Effector CD4-positive, alpha-beta T cell (primary cell): ENCODE measurements at places on chromosomes 3 and 15.

- no peak for DNase-seq
Measured at GRCh38 chr15:64583519-64583918, 123.1 kb downstream of the ZNF609 start.

DNA sequence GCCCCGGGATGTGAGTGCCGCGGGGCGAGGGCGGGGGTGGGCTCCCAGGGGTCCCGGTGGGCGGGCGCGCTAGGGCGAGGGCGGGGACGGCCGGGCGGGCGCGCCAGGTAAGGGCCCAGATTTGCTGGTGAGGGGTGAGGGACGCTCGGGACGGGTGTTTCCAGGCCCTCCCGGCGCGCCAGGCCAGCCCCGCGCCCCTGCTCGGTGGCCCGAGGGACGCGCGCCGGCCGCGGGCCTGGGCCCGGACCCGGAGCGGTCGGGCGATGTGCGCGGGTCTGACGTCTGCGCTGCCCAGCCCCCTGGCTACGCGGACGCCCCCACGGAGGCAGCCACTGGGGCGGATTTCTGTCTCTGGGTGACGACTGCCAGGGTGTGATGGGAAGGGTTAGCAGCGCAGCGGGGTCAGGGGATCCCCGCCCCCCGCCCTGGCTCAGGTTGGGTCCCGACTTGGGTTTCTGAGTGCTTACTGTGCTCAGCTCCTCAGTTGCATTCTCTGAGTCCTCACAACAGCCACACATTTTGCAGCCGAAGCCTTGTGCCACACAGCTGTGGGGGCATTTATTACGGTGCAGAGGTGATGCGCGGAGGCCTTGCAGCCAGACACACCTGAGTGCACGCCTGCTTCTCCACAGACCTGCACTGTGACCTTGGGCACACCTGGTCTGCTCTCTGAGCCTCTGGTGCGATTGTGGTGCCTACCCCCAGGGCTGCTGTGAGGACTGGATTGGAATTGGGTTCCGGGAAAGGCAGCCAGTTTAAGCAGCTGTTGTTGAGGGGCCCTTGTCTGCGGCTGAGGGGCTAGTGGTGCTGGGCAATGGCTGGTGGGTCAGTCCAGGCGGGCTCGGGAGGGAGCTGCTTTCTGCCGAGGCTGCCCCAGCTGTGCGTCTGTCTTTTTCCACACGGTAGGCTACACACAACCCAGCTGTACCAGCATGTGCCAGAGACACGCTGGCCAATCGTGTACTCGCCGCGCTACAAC, 523 bp downstream of the HDAC11 start:
- DNase-seq = peak; percentile 46

GRCh38 chr15:58228718-58229117, 90.5 kb downstream of the AQP9 start:
- DNase-seq = no peak

- no peak for DNase-seq
Measured at GRCh38 chr3:127987309-127987995, 64.8 kb upstream of the SEC61A1 start.

GRCh38 chr3:149475451-149476060, 1.1 kb downstream of the TM4SF4 start:
- DNase-seq = no peak

DNA sequence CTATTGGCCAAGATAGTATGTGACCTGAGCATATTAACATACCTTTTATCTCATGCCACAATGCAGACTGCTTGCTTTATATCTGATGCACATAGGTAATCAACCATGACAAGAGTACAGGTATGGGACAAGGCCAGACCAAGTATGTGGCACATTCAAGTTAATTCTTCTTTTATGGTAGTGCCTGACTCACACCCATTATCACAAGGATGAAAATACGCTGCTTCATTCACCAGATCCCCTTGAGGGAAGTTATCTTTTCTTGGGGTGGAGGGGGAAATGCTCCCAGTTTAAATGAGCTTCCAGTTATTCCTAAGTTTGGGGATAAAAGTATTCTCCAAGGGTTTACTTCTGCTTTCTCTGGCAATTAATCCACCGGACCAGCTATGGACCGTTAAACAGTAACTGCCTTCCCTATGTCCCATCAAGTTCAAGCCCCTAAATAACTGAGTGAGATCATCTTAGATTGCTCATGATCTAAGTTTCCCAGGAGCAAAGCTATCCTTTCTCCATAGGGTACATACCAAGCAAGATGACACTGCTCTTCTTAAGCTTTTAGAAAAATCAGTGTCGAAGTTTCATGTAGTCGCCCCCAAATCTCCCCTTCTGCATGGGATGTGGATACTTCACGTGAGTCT, 1.9 kb downstream of the COL8A1 start:
- no peak for DNase-seq

DNA sequence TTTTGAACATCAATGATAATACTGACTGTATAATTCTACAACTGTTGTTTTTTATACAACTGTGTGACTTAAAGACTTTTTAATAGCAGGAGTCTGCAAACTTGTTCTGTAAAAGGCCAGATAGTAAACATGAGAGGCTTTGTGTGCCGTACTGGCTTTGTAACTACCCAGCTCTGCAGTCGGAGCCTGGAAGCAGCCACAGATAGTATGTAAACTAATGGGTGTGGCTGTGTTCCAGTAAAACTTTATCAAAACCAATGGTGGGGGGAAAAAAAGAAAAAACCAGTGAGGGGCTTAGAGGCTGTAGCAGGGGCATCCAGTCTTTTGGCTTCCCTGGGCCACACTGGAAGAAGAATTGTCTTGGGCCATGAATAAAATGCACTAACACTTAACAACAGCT, 11.9 kb downstream of the ASB7 start:
- DNase-seq = no peak

GRCh38 chr15:40248006-40248783, 9.3 kb downstream of the PAK6 start:
- DNase-seq = no peak

DNA sequence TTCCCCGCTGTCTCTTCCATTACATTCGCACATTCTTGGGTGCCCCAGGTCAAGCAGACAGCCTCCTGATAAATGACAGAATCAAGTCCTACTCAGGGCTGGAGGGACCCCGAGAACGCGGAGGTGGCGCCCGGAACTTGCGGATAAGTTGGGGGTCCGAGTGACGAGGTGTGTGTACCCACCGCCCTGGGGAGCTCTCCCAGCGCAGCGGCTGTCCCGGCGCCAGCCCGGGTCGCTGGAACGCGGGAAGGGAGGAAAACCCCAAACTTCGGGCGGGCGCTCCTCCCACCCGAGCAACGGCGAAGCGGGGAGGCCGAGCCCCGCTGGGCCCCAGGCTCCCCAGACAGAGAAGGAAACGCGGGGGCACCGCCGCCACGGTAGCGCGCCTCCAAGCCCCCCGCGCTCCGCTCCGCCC, 550 bp downstream of the CLN6 start:
- DNase-seq = no peak

DNA sequence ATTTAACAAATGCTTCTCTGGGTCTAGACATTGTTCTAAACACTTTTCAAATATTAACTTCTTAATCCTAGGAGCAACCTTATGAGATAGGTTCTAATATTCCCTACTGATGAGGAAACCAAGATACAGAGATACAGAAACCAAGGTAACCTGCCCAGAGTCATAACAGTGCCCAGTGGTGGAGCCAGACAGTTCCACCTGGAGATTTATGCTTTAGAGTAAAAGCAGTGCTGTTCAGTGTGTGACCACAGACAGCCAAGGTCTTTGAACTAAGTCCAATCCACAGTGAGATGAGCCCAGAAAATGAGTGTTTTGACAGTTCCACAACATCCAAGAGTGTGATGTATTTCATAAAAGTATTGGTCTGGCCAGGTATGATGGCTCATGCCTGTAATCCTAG, 105.2 kb upstream of the UMPS start:
- no peak for DNase-seq

DNA sequence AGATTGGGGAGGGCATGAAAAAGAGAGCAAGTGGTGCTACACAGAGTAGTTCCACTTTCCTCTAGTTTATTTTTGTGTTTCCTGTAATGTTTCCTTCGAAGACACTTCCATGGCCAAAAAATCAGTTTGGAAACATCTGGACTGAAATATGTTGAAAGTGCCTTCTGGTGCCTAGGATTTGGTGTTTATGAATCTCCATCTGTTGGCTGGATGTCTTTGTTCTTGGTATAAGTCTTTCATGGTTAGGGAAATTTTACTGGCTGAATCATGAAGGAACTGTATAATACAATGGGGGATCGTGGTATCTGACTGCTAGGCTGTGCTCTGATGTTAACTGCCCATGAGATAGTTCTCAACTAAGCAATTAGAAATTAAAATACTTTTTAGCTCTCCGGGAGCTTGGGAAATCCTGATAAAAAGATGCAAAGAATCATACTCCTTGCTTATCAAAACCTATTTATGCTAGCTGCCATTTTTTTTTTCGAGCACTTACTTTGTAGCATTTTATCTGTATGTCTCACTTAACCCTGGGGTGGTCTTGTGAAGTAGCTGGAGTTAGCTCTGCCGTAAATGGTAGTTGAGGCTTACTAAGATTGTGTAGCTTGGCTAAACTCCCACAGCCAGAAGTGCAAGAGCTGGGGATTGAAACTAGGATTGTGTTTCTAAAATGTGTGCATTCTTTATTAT, 21.9 kb downstream of the AKAP13 start:
- no peak for DNase-seq

DNA sequence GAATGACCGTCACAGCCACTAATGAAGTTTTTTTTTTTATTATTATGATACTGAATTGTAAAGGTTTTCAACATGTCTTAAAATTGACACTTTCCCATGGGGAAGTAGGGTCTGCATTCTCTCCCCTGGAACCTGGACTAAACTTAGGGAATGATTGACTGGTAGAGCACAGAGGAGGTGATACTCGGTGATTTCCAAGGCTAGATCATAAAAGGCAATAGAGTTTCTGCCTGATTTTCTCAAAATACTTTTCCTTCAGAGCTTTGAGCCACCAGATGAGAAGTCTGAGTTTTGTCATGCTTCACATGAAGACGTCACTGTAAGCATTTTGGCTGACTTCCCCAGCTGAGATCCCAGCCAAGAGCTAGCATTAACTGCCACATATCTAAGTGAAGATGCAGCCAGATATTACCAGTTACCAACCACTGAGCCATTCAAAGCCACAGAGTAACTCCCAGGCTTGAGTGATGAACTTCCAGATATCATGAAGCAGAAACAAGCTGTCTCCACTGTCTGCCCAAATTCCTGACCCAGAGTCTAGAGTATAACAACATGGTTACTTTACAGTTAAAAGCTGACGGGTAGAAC, 105.8 kb downstream of the LSAMP start:
- DNase-seq = no peak

DNA sequence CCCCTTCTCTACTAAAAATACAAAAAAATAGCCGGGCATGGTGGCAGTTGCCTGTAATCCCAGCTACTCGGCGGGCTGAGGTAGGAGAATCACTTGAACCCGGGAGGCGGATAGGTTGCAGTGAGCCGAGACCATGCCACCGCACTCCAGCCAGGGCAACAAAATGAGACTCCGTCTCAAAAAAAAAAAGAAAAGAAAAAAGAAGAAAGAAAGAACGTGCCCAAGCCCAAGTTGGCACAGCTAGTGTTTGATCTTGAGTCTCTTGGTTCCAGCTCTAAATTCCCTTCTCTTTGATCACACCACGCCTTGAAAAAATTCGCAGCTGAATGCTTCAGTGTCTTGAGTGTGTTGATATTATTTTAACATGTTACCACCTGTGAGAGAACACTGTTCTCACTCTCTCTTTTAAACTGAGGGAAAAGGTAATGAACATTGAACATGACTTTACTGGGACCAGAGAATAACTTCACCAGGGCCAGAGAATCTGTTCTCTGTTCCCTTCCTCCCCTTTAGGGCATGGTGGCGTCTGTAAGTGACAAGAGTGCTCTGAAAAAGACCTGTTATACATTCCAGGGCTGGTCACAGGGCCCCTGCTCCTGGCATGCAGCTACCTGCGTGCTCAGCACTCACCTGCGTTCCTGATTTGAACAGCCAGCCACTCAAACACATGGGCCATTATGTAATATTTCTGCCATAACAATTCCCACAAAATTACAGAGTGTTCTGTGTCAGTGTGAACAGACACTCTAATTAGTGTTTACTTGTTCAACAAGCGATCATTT, 19.0 kb downstream of the SLCO3A1 start:
- no peak for DNase-seq

DNA sequence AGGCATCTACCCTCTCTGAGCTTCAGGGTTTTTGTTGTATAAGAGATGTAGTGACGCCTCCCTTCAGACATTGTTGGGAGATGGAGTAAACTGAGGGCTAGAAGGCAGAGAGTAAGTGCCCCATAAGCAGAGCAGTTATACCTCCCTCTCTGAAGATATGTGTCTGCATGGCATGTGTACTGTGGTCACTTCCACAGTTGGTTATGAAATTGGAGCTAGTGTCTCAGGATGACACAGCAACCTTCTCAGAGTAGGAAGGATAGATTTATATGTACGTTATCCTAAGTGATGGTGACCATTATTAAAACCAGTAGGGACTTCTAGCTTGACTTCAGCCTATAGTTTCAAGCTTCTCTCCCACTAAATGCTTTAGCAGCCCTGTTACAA, 17.9 kb downstream of the PXK start:
- DNase-seq = no peak

DNA sequence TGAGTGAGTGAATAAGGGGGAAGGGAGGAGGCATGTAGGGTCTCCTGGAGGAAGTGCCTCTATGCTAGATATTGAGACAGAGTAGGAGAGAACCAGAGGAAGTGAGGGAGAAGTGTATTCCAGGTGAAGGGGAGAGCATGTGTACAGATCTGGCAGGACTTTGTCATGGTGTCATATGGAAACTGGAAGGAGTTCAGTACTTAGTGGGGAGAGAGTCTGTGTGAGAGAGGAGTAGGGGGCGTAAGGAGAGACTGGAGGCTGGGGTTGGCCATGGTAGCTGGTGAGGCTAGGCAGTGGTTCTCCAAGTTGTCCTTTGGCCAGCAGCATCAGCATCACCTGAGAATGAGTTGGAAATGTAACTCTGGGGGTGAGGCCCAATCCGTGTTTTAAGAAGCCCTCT, 29.6 kb upstream of the EPHB1 start:
- DNase-seq = no peak

- no peak for DNase-seq
Measured at GRCh38 chr3:102885289-102885688, 450.5 kb downstream of the ZPLD1 start.

GRCh38 chr15:90458061-90458460, 70.0 kb downstream of the IQGAP1 start:
- no peak for DNase-seq

DNA sequence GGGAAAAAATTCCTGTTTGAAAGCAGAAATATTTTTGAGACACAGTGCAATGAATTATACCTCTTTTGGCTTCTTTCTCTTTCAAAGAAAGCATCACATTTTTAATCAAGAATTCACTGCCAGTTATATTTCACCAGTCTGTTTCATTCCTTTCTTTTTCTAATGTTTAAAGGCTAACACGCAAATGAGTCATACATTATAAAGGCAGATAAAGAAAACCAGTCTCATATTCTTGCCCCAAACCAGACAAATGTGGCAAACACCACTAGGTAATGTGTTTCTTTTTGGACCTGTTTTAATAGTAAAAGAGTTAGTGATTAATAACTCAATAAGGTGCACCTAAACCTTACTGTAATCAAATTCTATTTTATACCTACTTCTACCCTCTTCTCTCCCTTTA, 83.8 kb downstream of the PLOD2 start:
- no peak for DNase-seq

DNA sequence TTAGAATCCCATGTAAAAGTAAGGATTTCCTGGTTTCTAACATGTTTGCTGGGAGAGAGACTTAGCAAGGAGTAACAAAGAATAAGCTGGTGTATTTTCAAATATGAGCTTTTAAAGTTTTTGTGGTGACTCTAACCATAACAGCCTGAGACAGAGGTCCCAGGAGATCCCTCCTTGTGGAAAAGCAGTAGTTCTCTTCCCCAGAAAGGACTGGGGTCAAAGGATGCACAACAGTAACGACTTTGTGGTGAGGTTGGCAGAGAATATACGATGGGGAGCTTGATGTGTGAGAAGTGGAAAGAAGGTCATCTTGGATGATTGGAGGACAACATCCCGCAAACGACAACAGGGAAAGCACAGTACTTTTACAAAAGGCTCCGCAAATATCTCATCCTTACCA, 38.2 kb downstream of the ABHD5 start:
- no peak for DNase-seq
